ENCODE measurements at places on chromosomes 1 and 21.

DNA sequence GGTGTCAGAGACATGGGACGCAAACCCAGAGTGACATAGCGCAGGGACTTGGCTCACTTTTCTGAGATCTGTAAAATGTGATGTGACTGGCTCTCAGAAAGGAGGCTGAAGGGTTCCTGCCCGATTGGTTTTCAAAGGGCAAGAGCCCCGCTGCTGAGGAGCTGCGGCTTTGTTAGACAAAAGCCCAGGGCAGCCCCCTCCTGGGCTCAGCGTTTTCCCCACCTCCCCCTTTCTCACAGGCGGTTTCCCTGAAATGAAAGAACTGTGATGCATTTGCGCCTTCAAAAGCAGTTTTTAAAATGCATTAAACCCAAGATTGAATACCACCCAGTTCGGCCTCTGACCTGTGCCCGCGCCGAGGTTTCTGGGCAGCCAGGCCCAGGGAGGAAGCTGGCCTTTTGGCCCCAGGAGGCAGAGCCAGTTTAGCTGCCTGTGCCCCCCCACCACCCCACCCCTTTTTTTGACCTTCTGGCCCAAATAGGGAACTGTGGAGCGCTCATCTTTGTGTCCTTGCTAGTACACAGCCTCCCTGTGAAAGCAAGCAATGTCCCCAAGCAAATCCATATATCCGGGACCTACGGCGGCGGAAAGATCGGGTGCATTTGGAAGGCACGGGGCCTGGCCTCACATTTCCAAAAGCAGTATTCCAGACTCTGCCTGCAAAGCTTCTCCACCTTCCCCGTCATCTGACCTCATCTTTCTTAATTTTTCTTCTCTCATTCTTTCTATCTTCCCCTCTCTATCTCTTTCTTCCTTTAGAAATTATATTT, 28.6 kb downstream of the CD247 start:
- DNase-seq: no peak

DNA sequence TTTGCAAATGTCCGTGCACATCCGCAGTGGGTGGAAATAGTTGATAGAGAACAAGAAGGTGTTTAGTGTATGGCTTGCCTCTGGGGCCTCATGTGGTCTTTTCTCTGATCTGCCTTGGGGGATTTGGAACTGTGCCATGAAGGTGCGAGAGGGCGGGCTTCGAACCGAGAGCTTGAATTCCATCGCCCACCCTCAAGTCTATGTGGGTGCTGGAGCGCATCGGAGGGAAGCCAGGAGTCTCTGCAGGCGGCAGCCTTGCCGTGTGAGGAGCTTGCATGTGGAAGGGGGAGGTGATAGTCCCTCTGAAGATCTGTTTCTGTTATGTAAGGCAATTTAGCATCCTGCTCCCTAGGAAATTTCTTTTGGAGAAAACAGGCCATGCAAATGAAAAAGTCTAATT, 119.6 kb downstream of the HUNK start:
- DNase-seq: no peak

DNA sequence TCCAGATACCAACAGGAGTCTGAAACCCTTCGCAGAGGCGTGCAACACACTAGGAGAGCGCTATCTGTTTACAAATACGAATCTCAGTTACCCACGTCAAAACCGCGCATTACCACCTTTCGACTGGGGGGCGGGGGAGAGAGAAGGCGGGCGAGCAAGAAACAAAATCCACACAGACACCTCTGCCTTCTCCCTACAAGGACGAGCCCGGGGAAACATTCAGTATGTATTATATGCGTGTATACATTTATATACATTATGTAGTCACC, 722 bp downstream of the TUT4 start:
- peak; percentile 78 for DNase-seq

- DNase-seq: no peak
Measured at GRCh38 chr1:88593358-88593757, 90.7 kb upstream of the PKN2 start.

DNA sequence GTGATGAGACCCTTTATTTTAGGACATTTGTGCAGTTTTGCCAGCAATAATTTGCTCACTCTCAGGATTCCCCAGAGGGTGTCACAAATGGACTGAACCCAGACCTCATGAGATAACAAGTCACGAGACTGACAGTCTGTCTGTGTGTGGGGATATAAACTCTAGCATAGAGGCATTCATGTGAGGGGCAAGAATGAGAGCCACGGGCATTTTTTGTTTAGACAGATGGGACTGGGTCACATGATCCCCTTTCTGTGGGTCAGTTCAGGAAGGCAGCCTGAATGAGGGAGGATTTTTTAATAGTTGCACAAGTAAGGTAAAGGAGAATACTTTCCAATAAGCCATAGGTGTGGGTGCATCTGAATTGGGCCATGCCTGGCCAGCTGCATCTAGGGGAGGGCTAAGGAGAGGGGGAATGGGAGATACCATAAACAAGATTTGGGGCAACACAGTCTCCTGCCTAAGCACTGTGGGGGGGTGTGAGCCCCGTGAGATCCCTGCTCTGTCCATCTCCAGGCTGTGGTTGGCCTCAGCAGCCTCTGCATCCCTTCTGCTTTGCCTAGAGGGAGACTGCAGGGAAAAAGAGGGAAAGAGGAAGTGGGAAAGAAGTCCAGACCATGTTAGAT, 66.6 kb downstream of the NAV1 start:
- DNase-seq: no peak

GRCh38 chr1:54379555-54380289, 26.5 kb downstream of the SSBP3 start:
- no peak for DNase-seq

GRCh38 chr1:33670567-33670966, 193.3 kb upstream of the HMGB4 start:
- DNase-seq: no peak

DNA sequence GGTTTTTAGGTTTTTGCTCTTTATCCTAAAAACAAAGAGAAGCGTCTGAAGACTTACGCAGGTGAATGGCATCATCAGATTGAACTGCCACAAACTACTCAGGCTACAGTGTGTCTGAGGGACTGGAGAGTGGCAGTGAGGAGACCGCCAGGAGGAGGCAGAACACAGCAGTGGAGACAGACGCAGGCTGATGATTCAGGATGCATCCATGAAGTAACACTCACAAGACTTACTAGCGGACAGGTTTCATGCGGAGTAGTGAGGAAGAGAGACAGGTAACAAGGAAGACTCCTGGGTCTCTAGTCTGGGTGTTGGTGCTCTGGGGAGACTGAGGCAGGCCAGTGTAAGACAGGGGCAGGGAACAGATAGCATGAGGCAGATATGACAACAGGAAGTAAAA, 5.7 kb downstream of the HSF2BP start:
- DNase-seq: no peak

DNA sequence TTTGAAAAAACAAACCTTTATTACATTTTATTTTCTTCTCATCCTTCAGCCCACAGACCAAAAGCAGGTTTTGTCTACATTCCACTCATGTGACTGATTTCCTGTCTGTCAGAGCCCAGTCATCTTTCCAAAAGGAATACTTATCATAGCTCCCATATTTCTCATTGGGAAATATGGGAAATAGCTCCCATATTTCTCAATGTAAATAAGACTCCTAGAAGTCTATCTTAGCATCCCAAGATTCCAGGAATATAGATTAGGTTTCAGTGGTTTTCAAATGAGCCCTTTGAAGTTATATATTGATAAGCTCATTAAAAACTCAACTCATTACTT, 19.1 kb upstream of the NRDC start:
- peak; percentile 90 for DNase-seq

DNA sequence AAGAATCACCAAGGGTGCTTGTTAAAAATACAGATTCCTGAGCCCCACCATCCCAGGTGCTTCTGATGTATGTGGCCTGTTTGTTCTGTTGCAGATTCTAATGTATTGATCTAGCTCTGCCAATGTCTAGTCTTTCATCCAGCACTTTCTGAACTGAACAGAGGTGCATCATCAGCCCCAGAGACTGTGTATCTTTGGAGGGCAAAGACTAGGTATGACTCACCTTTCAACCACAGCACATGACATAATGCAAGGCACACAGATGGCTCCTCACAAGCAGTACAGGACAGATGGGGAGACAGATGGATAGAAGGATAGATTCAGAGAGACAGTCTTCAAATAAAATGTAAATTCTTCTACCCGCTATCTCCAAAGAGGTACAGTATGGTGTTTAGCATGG, 32.3 kb downstream of the CD58 start:
- peak; percentile 44 for DNase-seq

- no peak for DNase-seq
Measured at GRCh38 chr1:101392552-101392951, 155.7 kb downstream of the S1PR1 start.
